ENCODE measurements at places on chromosomes 2 and 18.

GRCh38 chr2:196113061-196113974, 44.7 kb upstream of the DNAH7 start:
- no peak for DNase-seq

GRCh38 chr18:48803951-48804855, 146.6 kb downstream of the SMAD7 start:
- DNase-seq: no peak

GRCh38 chr2:20488782-20489181, 41.9 kb downstream of the RHOB start:
- no peak for DNase-seq

DNA sequence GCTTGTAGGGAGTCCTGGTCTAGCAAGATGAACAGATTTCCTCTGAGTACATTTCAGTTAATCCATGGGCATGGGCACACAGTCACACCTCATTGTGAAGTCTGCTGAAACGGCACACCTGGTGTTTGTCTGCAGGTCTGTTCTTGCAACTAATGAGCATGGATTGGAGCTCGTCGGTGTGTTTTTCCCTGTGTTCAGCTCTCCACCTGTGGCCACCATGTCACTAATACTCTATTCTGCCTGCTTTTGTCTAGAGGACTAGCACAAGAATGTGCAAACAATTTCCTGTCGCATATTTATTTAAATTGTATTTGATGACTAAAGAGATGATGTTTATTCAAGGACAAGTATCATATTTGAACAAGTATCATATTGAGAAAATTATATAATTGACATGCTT, 24.5 kb upstream of the PPP4R1 start:
- DNase-seq: no peak

- no peak for DNase-seq
Observed at GRCh38 chr18:7358989-7359726, 128.3 kb downstream of the LRRC30 start.

DNA sequence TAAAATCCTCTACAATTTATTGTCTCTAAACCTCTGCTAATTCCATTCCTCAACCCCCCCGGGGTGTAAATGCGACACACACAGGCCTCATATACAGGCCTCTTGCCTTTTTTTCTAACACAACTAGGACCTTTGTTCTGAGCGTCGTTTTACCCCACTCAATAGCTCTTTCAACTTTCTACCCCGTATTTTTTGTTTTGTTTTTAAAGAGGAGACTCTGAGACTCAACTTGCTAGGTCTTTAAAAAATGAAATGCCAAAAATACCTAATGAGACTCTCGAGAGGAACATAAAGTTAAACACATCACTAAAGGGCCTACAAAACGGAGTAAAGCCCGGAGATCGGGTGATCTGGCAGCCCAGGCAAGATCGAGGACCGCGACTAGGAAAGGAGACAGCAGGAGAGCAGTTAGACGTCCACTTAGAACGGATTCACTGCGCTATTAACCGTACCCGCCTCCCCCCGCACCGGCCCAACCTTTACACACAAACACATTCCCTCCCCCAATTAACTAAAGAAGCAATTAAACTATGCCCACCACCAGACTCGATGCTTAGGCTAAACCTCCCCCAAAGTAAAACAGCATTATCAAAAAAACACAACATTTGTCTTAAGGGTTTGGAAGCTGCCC, 1.7 kb downstream of the TRIP12 start:
- peak; percentile 40 for DNase-seq

- no peak for DNase-seq
Observed at GRCh38 chr2:127951026-127951425, 65.3 kb upstream of the AMMECR1L start.

DNA sequence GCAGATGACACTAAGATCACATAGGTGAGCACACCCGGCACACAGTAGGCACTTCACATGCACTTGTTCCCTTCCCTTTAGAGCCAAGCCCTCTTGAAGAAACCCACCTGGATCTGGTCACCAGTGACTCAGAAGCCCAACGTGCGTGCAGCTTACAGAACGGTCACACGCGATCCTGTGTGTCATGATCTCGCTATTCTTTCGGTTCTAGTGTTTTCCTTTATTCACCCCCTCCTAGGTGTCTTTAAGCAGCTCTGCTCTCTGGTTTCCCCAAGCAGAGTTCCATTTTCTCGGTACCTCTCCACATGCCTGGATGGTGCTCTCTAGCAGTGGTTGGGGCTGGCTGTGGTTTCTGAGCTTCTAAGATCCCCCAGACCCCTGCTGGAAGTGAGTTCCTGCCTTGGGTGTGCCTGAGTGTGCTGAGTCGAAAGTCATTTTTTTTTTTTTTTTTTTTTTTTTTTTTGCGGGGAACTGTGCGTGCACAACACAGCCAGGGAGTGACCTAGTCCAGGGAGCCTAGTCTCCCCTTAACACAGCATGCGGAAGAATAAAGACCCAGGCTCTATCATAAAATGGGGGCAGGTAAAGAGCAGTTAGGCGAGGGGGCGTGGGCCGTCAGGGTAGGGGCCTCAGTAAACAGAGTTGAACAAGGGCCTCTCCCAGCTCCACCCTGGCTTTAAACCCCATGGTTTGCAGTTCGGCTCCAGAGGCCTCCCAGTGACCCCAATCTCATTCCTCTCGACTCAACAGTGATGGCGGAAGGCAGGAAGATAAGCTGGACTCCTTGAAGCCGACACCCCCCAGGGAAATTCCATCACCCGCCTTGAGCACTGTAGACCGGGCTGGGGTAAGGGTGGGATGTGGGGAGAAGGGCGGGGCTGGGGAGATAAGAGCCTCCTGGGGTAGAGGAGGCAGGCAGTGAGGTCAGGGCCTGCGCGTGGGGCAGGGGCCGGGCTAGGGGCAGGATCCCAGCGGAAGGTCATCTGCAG, 29.8 kb upstream of the DNMT3A start:
- no peak for DNase-seq

- no peak for DNase-seq
Observed at GRCh38 chr2:215460682-215461382, 25.0 kb upstream of the FN1 start.
